ENCODE measurements at places on chromosomes 2 and 18.

DNA sequence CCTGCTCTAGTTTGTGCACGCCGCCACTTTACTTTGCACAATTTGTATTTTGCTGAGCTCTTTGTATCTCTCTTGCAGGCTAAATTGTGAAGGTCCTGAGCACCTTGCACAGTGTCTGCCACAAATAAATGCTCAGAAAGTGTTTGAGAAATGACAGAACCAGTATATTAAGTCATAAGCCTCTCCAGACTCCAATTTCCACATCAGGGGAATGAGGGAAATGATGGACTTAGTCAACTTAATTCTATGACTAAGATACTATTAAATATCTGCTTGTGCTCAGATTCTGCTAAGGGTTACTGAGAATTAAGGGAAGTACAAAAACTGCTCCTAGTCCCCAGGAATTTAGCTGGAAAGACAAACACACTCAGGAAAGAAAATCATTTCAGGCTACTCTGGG is 239.1 kb upstream of the SLC14A2 start:
- DNase-seq = no peak

DNA sequence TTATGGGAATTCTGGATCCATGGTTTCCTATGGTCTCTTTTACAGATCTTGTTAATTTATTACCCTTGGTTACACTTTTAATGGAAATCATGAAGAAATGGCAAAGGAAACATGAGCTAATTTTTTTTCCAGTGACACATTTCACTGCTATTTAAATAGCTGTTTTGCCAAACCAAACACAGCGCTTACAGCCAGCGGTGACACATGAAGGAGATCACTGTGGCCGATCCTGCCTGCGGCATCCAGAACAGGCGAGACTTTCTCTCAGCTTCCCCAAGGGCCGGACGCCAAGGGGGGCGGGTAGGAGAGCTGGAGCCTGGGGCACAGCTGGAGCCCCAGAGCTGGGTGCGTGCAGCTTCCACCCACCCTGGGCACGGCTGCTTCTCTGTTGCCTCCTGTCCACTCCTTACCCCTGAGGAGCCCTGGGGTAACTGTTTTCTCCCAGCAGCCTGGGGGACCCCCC is 81.4 kb upstream of the PKDCC start:
- no peak for DNase-seq

DNA sequence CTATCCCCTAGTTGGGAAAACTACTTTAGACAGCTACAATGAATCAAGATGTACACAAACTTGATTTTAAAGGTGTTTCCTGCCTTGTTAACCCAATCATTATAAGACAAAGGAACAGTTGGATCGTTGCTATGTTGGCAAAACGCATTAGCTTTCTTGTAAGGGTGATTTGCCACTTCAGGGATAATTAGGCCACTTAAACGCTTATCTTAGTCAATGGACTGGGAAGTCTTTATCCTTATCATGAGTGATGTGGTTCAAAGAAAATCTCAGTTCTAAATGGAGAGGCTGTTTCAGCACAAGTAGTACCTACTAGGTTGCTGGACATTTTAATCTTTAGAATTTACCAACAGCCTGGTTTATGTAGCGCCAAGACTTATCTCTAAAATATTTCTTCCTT is 406.1 kb upstream of the MEX3C start:
- DNase-seq = no peak

- no peak for DNase-seq
Observed at GRCh38 chr2:58926112-58926511, 685.0 kb upstream of the FANCL start.

- no peak for DNase-seq
Observed at GRCh38 chr2:165203689-165204559, at the start of gene SCN3A. TSS of gene SCN3A (minus strand) at chr2:165204050. CDS start at chr2:165176394, 27,656 bp downstream.

DNA sequence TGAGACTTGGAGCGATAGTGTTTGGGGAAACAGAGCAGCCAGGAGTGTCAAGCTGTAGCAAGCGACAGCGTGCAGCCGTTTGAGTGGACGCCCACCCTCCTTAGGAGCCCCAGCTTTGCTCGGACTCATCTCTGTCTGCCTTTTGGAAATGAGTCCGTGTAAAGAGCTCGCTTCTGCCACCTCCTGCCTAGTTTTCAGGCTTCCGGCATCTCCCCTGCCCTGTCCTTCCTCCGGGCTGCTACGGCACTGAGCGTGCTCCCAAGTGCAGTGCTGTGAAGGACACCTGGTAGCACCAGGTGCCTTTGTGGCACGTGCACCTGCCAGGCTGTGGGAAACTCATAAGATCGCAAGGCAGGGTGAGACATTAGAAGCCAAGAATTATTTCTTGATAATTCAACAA is 117.1 kb downstream of the RNF144A start:
- no peak for DNase-seq

DNA sequence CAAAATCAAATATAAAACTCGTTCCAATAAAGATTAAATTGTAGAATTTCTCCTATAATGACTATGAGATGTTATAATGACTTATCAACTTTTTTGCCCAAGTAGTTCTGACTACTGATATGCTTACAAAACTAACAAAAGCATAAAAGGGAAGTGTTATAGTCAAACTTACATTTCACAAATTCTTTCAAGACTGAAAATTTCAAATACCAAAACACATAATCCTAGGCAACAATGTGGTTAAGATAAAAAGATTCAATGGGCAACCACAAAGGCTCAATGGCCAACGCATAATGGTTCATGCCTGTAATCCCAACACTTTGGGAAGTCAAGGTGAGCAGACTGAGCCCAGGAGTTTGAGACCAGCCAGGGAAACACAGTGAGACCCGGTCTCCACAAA is 135.7 kb downstream of the USP34 start:
- DNase-seq = no peak

DNA sequence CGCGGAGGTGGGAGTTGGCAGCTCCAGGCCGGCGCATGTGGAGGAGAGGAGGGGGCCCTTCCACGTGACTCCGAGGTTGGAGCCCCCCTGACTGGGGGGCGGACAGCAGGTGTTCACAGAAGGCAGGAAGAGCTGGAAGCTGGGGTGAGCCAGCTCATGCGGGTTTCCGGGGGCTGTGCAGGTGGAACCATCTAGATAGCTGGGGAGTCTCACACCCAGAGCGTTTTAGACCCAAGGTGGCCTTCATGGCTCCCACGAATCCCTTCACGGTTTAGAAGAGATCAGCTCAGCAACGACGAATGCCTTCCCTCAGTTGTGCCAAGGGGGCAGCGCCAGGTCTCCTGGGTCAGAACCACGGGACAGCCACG is 740.5 kb upstream of the SALL3 start:
- DNase-seq = no peak

DNA sequence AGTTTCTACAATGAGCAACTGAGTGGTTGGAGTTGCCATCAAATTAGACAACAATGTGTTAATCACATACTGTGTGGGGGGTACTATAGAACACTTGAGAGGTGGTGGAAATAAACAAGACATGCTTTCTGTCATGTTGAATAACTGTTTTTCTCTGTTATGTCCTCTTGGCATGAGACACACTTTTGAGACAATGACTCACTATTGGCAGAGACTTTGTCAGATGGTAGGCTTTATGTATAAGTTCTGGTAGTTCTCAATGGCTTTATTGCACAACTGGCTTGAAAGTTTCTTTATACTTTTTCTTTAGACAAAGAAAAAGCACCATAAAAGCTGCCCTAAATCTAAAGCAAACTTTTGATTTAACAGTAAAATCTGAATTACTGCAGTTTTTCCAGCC is 578.7 kb downstream of the ADCYAP1 start:
- DNase-seq = no peak

GRCh38 chr2:105144941-105145300 is 96.6 kb upstream of the GPR45 start:
- no peak for DNase-seq

DNA sequence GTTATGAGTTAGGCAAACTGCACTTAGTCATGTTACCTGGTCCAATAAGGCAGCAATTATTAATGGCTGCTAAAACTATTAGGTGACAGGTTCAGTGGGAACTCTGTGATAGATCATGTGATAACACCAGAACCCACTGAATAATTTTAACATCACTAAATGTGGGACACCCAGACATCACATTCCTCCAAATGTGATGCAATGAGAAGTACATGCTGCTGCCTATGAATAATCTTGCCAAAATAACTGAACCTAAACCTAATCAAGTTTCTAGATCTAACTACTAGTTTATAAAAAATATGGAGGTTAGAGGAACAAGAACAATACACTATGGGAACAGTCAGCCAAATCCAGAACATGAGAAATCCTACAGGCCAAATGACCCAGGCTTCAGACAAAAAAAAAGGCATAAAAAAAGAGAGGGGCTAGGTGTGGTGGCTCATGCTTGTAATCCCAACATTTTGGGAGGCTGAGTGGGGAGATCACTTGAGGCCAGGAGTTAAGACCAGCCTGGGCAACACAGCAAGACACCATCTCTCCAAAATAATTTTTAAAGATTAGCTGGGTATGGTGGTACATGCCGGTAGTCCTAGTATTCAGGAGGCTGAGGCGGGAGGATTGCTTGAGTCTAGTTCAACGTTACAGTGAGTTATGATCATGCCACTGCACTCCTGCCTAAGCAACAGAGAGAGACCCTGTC is 7.0 kb upstream of the ACTR2 start:
- no peak for DNase-seq

- DNase-seq = no peak
Observed at GRCh38 chr2:200578778-200579177, 7.0 kb upstream of the AOX1 start.

GRCh38 chr2:189152483-189152882 is 27.1 kb downstream of the COL5A2 start:
- no peak for DNase-seq

GRCh38 chr2:32357318-32358110 is 691 bp downstream of the BIRC6 start:
- no peak for DNase-seq

DNA sequence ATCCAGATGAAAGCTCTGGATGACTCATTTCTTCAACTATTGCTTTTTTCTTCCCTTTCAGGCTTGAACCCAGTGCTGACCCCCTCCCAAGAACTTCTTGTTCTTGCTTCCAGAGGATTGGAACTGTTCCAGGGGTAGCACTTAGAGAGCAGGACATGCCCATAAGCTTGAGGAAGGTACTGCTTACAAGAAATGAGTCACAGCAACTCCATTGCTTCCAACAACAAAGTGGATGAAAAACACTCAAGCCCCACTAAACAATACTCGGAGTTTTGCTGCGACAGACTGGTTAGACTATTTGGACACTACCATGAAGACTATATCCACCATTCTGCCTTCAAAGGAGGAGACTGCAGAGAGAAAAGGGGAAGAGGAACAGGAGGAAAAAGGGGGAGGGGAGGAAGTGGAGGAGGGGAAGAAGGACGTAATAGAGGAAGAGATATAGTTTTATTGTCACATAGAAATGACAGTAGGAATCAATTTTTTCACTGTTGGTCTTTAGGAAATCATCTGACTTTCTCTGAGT is 1.6 kb upstream of the EPC2 start:
- no peak for DNase-seq

DNA sequence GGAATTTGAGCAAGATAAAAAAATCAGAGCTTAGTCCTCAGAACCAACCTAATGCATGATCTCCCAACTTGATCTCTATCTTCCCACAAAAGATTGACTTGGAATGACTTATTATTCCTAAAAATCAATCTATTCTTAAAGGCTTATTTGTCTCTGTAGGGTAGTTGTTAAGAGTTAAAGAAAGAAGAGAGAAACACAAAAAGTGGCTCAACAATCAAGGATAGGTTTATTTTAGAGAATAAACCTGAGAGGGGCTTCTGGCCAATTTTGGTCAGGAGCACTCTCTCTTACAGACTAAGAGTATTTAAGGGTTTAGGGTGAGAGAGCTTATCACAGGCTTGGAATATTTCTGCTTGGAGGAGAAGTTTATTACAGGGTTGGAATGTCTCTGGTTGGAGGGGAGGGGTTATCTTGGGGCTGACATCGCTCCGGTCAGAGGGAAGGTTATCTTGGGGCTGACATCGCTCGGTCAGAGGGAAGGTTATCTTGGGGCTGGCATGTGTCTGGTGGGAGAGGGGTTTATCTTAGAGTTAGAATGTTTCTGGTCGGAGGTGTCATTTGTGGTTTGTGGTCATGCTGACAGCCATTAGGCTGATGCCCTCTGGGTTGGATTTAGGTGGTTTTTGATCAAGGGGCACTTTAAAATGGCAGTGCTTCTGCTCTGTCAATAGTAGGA is 2.4 kb upstream of the MFF start:
- DNase-seq = no peak

DNA sequence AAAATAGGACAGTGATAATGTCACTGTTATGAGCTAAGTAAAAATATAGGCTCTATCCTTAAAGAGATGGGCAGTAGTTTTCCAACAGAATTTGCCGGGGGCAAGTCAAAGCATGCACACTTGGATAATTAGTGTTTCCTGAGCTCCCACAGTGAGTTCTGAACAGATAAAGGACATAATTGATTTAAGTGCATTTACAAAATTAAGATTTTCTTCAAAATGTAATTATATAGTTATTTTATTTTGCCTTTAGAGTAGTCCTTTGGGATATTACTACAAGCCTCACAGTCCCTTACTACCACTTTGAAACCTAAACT is 107.6 kb downstream of the RAPGEF4 start:
- no peak for DNase-seq

- no peak for DNase-seq
Observed at GRCh38 chr2:215000721-215001120, 137.7 kb downstream of the ABCA12 start.

- no peak for DNase-seq
Observed at GRCh38 chr2:168147830-168148794, 99.3 kb downstream of the STK39 start.

DNA sequence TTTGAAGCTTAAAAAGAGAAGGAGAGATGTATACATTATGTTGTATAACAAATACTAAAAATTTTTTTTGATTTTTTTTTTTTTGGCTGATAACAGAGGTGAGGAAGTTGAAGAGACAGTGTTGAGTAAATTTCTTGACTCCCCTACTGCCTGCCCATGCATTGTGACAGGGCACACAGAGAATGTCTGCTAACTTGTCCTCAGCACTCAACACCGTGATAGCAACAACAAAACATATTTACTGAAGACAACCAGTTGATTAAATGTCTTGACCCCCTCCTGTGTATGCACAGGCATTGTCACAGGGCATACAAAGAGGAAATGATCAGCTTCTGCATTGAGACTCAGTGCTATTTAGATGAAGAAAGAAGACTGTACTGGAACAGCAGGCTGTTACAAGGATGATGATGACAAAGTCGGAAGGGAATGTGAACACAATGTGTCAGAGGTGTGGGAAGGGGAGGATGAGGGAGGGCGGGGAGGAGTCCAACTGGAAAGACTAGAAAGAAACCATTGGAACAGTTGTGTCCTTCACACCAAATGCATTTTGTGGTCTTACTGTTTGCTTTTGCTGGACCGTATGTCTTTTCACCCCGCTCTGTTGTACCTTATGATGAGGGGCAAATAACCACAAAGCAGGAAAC is 89.5 kb downstream of the CERS6 start:
- DNase-seq = no peak

- no peak for DNase-seq
Observed at GRCh38 chr2:37355735-37356134, 11.3 kb downstream of the QPCT start.

GRCh38 chr18:58511306-58511705 is 117.6 kb downstream of the ALPK2 start:
- DNase-seq = no peak

- DNase-seq = no peak
Observed at GRCh38 chr2:231348173-231348572, 47.3 kb upstream of the B3GNT7 start.

All from stimulated activated CD8-positive, alpha-beta memory T cell treated with anti-CD3 and anti-CD28 coated beads, Interleukin-7, amount 100 ng/mL, for 24 hours (primary cell).